ENCODE measurements at places on chromosomes 4 and X. TPM values are rescaled to one million over a fixed set of nuclear protein-coding genes. Genes with fewer than 3 reads are reported as not detected.
A peak's percentile ranks its signal among the peaks of the same experiment; 100 is the strongest.

DNA sequence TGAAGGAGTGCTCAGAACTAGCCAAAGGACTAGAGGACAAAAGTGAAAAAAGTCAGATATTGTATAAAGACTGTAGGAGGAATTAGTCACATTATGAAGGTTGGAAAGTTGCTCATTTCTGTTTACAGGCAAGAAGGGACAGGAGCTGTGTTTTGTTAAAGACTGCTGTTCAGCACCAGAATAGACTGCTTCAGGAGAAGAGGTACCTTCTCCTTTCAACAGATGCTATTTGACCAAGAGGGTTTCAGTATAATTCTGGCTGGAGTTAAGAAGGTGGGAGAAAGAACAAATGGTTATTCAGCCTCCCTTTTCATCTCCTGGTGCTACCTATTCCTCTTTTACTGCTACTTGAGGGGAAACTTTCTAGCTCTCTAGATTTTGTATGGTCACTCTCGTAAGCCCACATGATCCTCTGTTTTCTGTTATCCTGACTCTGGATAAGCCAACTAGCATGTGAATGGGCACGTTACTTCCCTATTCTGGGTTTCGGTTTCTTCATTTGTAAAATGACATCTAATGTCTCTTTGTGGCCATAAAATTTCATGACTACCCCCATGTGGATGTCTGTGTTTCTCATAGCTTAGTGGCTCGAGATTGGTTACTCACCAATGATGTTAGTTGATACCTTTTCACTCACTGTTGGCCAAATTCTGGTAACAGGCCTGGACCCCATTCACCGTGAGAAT lies 68.9 kb downstream of the SH2D1A start:
- H3K36me3 ChIP-seq = no peaks in the 10 kb centered on the region
- no peaks in the 10 kb centered on the region for H3K27me3 ChIP-seq
- H3K4me3 ChIP-seq = no peak overlapping the region
- H3K4me1 ChIP-seq = no peaks in the 10 kb centered on the region

Gene DGAT2L6
- total RNA-seq = not detected

- DNase-seq = peak; percentile 65
- peaks cover 11% of the 10 kb centered on the region for H3K4me1 ChIP-seq
- H3K36me3 ChIP-seq = no peaks in the 10 kb centered on the region
- H3K27ac ChIP-seq = peak overlapping the region; percentile 97
Measured at GRCh38 chrX:40154853-40155588, 57.3 kb upstream of the BCOR start.

DNA sequence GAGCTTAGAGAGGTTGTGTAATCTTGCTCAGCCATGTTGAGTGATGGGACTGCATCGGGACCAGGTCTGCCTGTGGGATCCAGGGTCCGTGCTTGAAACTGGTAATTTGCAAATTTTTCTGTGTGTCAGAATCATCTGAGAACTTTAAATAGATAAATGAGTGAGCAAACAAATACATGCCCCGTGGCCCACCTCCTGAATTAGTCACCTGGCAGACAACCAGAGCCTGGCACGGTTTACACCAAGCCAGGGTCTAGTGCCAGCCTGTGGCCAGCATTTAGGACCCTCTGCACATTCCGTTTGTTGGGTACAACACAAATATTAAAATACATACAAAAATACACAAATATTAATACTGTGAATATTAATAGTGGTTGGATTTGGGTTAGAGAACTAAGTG lies 90.6 kb upstream of the STOX2 start:
- H3K4me1 ChIP-seq = no peaks in the 10 kb centered on the region
- H3K4me3 ChIP-seq = no peak overlapping the region
- no peaks in the 10 kb centered on the region for H3K36me3 ChIP-seq
- H3K27ac ChIP-seq = no peak overlapping the region
- no peaks in the 10 kb centered on the region for H3K27me3 ChIP-seq

Gene BCLAF3
- total RNA-seq = 22.3 TPM

GRCh38 chrX:48516987-48517386 lies 4.6 kb upstream of the EBP start:
- H3K27me3 ChIP-seq = peaks cover 5% of the 10 kb centered on the region
- H3K36me3 ChIP-seq = peaks cover 5% of the 10 kb centered on the region
- H3K4me3 ChIP-seq = no peak overlapping the region

- H3K36me3 ChIP-seq = no peaks in the 10 kb centered on the region
- no peak overlapping the region for H3K27ac ChIP-seq
- H3K4me1 ChIP-seq = no peaks in the 10 kb centered on the region
- DNase-seq = no peak
- no peak overlapping the region for H3K4me3 ChIP-seq
- peaks cover 2% of the 10 kb centered on the region for H3K27me3 ChIP-seq
Measured at GRCh38 chr4:26004290-26004689, 90.3 kb downstream of the SMIM20 start.

GRCh38 chr4:185099024-185099682 lies 43.9 kb upstream of the SLC25A4 start:
- no peaks in the 10 kb centered on the region for H3K36me3 ChIP-seq
- H3K27ac ChIP-seq = no peak overlapping the region
- H3K27me3 ChIP-seq = peaks cover 1% of the 10 kb centered on the region
- peaks cover 4% of the 10 kb centered on the region for H3K4me1 ChIP-seq
- no peak overlapping the region for H3K4me3 ChIP-seq
- DNase-seq = peak; percentile 34

Gene FGFBP2
- not detected for total RNA-seq

Gene FGFR3
- 11.3 TPM for total RNA-seq

DNA sequence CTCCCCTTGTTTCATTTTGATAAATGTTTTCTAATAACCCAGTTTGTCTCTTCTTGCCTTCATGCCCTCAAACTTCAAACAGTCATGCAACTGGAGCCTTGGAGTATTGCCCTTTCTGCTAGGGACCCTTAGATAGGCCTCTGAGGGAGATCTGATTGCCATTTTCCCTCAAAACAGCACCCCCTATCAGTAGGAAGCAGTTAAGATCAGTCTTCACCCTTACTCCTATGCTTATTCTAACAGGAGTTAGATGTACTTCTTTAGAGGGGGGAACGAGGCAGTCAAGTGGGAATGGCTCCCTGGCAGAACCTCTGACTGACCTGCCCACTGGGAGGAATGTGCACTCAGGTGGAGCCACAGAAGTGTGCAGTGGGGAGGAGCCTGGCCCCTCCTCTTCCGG lies 74.1 kb downstream of the FAM47A start:
- no peaks in the 10 kb centered on the region for H3K4me1 ChIP-seq
- H3K4me3 ChIP-seq = no peak overlapping the region
- peaks cover 2% of the 10 kb centered on the region for H3K27me3 ChIP-seq
- no peaks in the 10 kb centered on the region for H3K36me3 ChIP-seq

DNA sequence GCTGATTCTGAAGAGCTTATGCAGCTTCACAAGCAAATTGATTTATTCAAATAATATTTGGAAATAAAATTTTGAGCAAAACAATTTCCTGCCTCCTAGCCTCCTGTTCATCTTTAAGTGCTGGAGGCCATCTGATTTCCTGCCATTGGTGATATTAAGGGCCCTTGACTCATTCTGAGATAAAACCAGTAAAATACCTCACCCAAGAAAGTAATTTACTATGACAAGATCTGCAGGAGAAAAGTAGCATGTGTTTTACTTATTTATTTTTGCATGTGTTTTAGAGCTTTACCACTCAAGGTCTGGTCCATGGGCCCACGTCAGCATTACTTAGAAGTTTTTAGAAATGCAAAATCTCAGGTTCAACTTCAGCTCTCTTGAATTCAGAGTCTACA lies 67.7 kb downstream of the DCLK2 start:
- H3K27ac ChIP-seq = no peak overlapping the region
- H3K4me1 ChIP-seq = peaks cover 2% of the 10 kb centered on the region
- no peak overlapping the region for H3K4me3 ChIP-seq
- H3K27me3 ChIP-seq = peaks cover 4% of the 10 kb centered on the region
- no peak for DNase-seq

Gene FDCSP
- total RNA-seq = not detected

Data from glutamatergic neuron (in vitro differentiated cells).